Esophagus squamous epithelium (tissue), 5 donors: ENCODE measurements at places on chromosomes 7 and 10. TPM values are rescaled to one million over a fixed set of nuclear protein-coding genes. Genes with fewer than 3 reads are reported as not detected.

DNA sequence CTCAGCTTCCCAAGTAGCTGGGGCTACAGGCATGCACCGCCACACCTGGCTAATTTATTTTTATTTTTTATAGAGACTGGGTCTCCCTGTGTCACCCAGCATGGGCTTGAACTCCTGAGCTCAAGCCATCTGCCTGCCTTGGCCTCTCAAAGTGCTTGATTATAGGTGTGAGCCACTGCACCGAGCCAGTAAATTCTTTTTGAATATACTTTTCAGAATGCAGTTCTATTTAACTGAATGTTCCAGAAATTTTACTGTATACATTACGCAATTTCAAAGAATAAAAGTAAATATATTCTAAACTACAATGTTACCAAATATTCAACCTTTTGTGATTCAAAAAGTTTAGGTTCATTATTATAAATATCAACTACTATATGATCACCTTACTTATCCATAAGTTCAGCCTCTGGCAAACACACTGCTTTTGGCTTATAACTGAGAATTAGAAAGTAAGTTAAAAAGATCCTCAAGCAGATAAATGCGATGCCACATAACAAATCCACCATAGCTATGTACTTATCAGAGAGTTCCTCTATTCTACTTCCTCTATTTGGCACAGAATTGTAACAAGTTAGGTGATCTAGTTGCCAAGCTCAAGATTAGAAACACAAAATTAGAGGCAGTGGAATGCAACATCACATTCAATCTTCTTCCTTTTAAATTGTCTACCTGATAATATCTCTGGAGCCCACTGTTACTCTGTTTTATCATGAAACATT is 118.2 kb downstream of the ANK3 start:
- no peak for DNase-seq

DNA sequence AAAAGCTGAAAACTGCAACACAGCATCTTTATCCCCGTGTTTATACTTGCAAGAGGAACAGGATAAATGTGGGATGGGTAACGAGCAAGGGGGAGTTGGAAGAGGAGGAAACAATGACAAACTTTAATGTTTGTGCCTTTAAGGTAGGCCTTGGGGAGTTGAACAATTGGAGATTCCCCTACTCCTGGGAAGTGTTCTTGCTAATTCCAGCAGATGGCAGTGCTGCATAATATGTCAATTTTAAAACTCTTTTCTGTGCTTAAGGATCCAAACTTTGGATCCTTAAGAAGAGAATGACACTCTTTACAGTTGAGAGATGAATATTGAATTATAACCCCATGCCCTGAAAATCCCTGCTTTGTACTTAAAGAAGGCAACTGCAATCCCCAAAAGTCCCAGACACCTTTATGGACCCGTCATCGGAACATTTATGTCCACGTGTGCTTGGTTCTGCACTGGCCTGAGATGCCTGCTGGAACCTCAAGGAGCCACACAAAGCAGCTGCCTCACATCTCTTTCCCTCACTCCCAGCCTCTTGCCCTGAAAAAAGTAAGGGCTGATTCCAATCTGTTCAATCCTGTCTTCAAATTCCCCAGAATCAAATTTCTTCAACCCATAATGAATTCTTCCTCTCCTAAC is 12.0 kb downstream of the IFIT5 start:
- DNase-seq = no peak

- DNase-seq = no peak
Measured at GRCh38 chr7:8228766-8229674, 32.9 kb downstream of the ICA1 start.

DNA sequence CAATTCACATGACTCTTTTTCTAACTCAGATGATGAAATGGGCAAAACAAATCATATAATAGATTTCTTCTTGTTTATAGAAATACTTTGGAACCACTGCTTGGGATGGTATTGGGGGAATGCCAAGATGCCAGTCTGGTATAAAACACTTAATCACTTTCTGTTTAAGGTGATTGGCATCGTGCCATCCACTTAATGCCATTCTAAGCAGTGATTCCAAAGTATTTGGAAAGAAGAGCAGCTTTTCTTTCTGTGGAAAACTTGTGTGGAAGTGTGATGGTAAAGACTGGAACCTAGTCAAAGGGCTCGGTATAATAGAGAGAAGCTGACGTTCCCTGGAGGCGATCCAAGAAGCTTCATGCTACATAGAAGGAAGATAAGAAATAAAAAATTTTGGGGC is 120.6 kb downstream of the TMEM26 start:
- no peak for DNase-seq

GRCh38 chr10:33091201-33091600 is 133.2 kb upstream of the ITGB1 start:
- DNase-seq = no peak

DNA sequence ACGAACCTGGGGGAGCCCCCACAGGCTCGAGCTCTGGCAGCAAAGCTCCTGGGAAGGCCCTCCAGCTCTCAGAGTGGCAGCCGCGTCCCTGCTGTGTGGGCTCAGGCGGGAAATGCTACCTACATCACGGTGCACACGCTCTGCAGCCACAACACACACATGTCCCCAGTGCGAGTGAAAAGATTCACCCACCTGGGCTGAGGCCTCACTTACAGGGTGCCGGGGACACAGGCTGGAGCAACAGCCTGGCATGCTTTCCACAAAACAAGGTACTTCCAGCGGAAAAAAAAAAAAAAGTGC is 410.4 kb upstream of the FOXK1 start:
- DNase-seq = no peak

GRCh38 chr10:49350138-49350537 is 45.8 kb downstream of the DRGX start:
- DNase-seq = no peak

DNA sequence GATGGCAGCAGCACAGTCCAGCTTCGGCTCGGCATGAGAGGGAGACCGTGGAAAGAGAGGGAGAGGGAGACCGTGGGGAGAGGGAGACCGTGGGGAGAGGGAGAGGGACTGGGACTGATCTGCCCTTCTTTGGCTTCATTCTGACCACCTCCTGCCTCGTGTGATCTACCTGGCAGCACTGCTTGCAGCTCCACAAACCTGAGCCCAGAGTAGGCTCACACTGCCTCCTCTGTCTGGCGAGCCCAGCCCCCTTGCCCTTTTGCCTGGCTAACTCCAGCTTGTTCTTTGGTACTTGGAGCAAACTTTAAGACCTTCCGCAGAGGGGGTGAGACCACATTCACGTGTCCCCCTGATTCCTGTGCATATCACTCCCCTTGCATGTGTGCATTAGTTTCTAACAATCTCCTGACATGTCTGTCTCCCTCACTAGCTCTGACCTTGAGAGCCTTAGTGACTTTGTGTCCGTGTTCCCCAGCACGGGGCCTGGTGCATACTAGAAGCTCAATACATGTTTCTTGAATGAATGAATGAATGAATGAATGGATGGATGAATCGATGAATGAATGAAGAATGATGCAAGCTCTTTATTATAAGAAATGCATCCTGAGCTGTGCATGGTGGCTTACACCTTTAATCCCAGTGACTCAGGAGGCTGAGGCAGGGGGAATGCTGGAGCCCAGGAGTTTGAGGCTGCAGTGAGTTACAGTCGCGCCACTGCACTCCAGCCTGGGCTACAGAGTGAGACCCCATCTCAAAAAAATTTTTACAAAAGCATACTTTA is 31.2 kb downstream of the UBTD1 start:
- no peak for DNase-seq

GRCh38 chr10:44334621-44335184 is 50.2 kb downstream of the CXCL12 start:
- no peak for DNase-seq

GRCh38 chr10:88987243-88987725 is 3.3 kb upstream of the FAS start:
- no peak for DNase-seq

DNA sequence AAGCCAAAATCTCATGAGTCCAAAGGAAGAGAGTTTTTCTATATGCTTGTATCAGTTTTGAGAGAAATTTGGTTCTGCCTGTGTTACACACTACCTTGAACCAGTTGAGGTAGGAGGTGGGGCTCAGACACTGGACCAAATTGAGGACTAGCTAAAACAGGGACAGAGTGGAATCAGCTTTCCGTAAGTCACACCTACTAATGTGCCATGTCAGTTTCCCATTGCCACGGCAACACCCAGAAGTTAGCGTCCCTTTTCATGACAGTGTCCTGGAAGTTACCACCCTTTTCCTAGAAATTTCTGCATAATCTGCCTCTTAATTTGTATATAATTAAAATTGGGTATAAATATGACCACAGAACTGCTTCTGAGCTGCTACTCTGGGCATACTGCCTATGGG is 9.0 kb downstream of the ADK start:
- DNase-seq = no peak

DNA sequence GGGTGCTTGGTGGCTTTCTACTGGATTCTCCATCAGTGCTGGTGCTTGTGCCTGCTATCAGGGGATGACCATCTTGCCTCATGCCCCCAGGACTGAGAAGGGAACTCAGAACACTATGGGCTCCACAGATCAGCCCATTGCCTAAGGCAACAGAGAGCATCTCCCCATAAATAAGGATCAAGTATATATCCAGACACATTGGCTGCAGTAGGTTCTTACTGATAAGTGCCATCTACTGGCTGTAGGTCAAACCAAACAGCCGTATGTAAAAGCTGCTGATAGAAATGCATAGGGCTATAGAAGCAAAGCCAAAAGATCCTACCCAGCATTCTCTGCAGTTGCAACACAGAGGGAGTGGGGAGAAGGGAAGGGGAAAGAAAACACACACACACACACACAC is 153.7 kb downstream of the CDK14 start:
- DNase-seq = no peak

GRCh38 chr10:25699631-25700030 is 234.4 kb upstream of the MYO3A start:
- DNase-seq = no peak

- DNase-seq = no peak
Measured at GRCh38 chr10:129511758-129512157, 44.7 kb downstream of the MGMT start.

DNA sequence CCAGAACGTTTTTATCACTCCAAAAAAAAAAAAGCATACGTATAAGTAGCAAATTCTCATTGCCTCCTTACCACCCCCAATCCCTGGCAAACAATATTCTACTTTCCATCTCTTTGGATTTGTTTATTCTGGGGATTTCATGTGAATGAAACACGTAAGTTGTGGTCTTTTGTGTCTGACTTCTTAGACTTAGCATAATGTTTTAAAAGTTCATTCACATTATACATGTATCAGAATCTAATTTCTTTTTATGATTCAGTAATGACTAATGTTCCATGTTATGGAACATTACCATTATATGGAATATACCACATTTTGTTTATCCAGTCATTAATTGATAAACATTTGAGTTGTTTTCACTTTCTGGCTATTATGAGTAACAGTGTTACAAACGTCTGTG is 12.5 kb upstream of the KLHL7 start:
- no peak for DNase-seq

GRCh38 chr10:102743078-102743587 is 615 bp upstream of the WBP1L start:
- no peak for DNase-seq

GRCh38 chr10:34420795-34421194 is 394.3 kb downstream of the PARD3 start:
- DNase-seq = no peak

DNA sequence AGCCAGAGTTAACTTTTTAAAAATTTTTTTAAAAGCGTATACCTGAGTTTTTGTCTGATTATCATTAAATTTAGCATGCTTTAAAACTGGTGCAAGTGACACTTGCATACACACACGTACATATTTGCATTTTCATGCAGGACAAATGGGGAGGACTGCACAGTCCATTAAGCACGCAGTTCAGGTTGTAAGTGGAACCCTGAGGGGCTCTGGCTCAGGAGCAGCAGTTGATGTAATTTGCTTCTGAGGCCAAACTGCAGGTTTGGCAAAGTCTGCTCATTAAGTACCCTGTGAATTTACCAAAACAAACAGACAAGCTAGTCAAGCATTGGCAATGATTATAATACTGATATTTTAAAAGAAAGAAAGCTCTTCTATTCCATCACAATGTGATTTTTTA is 215.8 kb upstream of the PFKP start:
- DNase-seq = no peak

GRCh38 chr10:66837335-66837734 is 88.5 kb upstream of the LRRTM3 start:
- DNase-seq = no peak

- no peak for DNase-seq
Measured at GRCh38 chr7:22671177-22671879, 55.7 kb upstream of the IL6 start.

- DNase-seq = no peak
Measured at GRCh38 chr7:106604971-106605370, 56.0 kb downstream of the CCDC71L start.

DNA sequence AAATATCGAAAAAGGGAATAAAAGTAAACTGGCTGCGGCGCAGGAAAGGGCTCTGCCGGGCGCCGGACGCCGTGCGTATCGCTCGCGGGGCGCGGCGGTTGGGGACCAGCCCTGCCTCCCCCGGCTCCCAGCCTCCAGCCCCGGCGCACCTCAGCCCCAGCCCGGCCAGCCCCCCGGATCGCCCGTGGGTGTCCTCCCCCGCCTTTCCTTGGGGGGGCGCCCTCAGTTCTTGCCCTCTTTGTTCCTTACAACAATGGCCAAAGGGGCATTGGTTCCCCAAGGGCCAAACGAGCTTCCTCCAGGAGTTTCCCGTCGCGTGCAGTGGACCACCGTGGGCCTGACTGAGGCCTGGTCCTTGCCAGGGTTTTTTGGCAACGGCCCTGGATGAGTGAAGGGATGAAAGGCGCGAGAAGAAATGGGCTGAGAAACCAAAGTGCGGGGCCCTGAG is 1.2 kb downstream of the MACROH2A2 start:
- DNase-seq = no peak

Gene RHOBTB1
- total RNA-seq = 1.8 TPM

Gene SKIDA1
- not detected for total RNA-seq

Gene TMEM178B
- total RNA-seq = 1.4 TPM

Gene ELN
- 8.9 TPM for total RNA-seq

Gene UCMA
- not detected for total RNA-seq

Gene IDE
- 32.2 TPM for total RNA-seq

Gene NUTM2E
- not detected for total RNA-seq

Gene GPR85
- 0.31 TPM for total RNA-seq

Gene HGF
- total RNA-seq = 0.30 TPM

Gene LGI1
- 2.9 TPM for total RNA-seq

Gene TLL2
- total RNA-seq = not detected
